Neural crest cell (in vitro differentiated cells): ENCODE measurements at places on chromosomes 13 and 19.

- DNase-seq = no peak
These were observed 68.7 kb downstream of the ACSBG2 start for GRCh38 chr19:6204212-6204611.

GRCh38 chr13:108787700-108788414, 158.4 kb downstream of the MYO16 start:
- DNase-seq = no peak

- no peak for DNase-seq
These were observed 2.2 kb downstream of the NDFIP2 start for GRCh38 chr13:79483086-79483706.

GRCh38 chr19:55305983-55306562, 19.1 kb downstream of the TMEM150B start:
- no peak for DNase-seq

DNA sequence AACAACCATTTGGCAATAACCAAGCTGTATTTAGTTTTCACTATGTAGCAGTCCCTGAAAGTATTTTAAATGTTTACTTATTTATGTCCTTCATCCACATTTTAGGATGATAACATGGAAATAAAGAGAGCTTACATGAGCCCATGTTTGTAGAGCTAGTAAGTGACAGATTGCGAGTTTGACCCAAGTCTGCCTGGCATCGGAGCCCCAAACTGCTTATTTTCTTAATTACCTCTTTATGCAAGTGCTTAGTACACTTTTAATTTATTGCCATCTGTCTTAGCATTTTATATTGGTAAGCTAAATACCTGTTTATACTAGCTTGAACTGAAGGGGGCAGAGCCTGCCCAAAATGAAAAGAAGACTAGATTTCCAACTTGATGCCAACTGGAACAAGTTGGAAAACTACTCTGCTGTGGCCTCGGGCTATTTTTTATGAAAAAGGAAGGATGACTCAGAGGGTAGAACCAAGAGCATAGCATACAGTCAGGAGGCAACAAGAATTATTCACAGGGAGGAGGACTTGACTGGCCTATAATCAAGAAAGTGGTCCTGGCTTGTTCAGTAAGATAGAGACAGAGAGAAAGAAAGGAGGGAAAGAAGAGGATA, 150.2 kb downstream of the NDFIP2 start:
- no peak for DNase-seq
